ENCODE measurements at places on chromosomes 11 and 22.
A peak's percentile ranks its signal among the peaks of the same experiment; 100 is the strongest.

DNA sequence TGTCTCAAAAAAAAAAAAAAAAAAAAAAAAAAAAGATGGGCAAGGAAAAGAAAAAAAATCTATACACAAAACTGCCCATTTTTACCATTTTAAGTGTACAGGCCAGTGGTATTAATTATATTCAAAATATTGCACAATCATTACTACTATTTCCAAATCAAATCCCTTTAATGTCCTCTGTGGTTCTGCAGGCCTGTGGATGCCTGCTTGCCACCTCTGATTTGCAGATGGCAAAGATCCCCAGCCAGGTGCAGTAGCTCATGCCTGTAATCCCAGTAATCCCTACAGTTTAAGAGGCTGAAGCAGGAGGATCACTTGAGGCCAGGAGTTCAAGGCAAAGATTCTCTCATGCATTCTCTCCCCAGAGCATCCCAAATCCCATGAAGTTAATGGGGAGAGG lies 20.2 kb downstream of the RFPL1 start:
- DNase-seq = no peak

DNA sequence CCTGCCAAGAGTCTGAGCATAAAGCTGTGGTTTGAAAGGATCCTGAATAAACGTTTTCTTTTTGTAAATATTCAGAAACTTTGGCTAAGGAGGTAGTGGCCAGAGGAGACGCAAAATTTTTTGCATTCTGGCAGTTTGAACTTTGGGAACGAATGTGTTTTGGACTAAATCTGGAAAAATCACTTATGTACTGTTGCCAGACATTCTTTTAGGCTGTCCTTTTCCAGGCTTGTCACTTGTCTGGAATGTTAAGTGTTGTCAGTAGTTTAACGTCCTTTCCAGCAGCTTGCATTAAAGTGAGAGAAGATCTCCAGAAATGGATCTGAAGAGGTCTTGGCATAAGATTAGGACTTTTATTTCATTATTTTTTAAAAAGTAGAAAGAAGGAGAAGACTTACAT lies 18.5 kb downstream of the SPECC1L start:
- no peak for DNase-seq

- DNase-seq = no peak
Measured at GRCh38 chr11:27381238-27381666, 18.2 kb upstream of the CCDC34 start.

DNA sequence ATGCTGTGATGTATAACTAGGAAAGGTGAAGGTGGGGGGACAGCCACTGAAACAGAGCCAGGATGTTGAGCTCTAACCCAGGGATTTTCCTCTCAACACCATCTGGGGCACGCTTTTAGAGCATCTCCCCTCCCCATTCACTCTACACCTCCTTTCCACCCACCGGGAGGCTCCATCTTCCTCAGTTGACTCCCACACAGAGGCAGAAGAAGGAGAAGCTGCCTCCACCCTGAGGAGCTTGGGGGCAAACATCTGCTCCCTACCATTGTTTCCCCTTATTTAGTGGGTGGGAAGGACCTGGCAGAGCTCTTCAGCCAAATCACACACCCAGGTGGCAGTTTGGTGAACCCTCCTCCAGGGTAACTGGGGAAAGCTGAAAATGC lies 50.0 kb upstream of the ADA2 start:
- DNase-seq = no peak

GRCh38 chr11:68804786-68805185 lies 36.9 kb downstream of the CPT1A start:
- DNase-seq = no peak

GRCh38 chr11:100849009-100849900 lies 162.2 kb downstream of the ARHGAP42 start:
- no peak for DNase-seq

DNA sequence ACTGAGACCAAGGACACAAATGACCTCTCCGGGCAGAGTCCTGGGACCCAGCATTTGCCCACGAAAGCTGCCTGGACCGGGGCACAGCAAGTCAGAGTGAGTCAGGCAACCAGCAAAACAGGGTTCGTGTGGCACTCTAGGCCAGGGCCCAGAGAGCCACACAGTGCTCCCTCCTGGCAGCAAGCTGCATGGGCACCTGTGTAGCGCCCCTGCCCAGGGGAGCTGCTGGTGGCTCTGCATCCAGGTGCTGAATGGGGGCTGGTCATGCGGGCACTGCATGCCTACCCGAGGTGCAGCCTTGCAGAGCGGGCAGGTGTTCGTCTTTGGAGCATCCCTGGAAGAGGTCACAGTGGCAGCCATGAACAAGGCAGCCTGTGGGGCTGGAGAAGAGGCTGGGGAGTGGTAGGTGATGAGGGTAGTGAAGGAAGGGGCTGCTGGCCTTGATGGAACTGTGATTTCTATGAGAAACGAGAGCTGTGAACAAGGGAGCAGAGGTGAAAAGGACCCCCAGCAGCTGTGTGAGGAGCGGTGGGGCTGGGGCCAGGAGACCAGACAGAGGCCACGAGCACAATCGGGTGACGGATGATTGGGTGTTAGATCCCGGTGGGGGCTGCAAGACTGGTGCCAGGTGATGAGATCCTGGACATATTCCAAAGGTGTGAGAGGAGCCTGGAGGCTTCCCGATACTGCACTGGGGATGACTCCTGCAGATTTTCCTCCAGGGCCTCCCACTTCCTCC lies 63.3 kb downstream of the DGCR2 start:
- DNase-seq = no peak

DNA sequence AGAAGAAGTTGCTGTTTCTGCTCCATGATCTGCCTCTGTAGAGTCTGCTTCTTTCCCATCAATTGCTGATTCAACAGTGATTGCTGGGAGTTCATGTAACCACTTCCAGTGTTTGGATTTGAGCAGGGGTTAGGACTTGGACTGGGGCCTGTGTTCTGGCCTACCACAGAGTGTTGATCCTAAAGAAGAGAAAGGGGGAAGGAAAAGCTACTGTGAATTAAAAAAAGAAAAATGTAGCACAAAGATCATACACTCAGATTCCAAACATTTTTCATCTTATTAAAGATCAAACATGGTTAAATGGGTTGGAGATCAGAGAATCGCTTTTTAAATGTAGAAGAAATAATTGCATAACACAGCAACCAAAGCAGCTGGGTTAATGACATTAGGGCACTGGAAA lies 67.6 kb upstream of the MTMR2 start:
- DNase-seq = no peak

GRCh38 chr11:11984563-11984962 lies 23.9 kb downstream of the DKK3 start:
- DNase-seq = no peak

DNA sequence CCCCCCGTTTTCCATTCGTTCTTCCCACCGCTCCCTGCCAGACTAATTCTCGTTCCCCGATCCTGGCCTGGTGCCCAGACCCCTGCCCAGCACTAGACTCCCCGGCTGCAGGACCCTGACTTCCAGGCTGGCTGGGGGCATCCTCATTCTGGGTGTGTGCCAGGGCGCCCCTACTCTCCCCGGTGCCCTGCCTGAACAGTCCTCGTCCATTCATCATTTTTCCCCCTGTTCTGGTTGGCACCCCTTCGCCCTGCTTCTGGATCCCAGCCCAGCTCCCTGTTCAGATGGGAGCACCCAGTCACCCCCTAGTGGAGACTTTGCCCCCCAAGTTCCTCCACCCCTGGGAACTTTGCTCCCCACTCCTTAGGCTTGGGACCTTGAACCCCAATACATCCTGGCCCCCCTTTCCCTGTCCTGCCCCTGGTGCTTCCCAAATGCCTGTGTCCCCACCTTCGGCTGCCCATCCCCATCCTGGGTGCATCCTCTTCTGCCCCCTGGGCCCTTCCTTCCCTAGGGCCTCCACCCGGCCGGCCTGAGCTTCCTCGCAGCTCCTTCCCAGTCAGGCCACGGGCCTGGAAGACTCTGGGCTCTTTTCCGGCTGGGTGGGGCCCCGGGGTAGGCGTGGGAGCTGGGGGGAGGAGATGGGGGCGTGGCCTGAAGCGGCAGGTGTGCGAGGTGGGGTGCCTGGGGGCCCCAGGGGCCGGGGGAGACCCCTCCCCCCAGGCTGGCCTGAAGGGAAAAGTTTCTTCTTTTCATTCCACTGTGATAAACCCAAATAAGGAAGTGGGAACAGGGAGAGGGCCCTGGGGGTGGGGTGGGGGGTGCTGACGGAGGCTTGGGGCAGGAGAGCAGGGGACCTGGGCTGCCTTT lies 908 bp downstream of the PLCB3 start:
- DNase-seq = no peak

- no peak for DNase-seq
Measured at GRCh38 chr11:70491696-70492472, 93.6 kb downstream of the CTTN start.

- DNase-seq = peak; percentile 81
Measured at GRCh38 chr22:45105281-45105702, 58.4 kb upstream of the NUP50 start.

DNA sequence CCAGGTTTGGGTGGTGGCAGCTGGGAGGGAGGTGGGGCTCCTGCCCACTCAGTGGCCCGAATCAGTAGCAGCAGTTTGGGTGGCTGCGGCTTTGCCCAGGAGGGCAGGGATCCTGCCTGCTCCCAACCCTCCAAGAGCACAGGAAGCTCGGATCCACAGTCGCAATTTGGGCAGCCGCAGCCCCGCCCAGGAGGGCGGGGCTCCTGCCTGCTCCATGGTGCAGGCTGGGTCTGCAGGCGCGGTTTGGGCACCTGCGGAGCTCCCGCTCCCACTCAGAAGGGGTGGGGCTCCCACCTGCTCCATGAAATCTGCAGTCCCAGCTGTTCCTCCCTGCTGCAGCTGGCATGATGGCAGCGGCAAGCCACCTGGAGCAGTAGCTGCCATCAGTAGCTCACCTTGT lies 38.1 kb upstream of the CALCB start:
- peak; percentile 53 for DNase-seq

- DNase-seq = no peak
Measured at GRCh38 chr11:44968510-44968909, 17.8 kb upstream of the TP53I11 start.

DNA sequence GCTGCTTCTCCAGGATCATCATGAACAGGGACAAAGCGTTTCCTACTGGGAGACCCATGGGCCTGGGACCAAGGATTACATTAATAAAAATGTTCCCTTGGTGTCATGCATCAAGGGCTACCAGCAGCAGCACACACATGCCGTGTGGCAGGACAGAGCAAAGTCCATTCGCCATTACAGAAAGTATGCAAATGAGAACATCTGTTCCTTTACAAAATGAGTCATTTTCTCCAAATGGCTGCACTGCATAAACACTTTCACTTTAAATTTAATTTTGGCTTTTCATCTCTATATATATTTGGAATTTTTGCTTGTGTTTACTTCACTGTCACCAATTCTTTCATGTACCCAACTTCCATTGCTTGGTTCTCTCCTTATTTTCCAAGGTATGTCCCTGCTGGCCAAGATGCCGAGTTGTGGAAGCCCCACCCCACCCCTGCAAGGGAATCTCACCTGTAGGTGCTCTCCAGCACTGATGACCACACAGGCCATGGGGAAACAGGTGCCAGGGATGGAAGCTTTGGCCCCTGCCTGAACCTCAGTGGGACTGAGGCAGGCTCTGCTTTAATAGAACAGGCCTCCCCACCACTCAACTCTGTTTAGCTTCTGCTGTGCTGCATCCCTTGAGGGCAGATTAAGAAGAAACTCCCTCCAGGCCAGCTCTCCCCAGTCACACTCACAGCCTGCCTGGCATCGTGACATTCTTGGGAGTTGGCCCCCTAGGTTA lies 15.6 kb upstream of the GNAZ start:
- DNase-seq = no peak

DNA sequence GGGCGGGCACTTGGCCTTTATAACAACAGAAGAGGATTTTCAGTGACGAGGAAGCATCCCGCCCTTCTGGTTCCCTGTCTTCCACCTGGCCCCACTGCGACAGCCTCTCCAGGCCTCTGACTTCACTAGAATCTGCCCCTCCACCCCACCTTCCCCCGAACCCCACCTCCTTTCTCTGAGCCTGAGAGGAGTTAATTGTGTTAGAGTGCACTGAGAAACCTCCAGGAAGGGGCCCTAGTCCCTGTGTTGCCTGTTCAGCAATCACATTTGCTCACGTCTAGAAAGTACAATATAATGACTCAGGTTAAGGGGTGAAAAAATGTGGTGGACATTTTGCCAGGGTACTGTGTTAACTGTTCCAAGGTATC lies 38.8 kb downstream of the PTPRJ start:
- DNase-seq = no peak

DNA sequence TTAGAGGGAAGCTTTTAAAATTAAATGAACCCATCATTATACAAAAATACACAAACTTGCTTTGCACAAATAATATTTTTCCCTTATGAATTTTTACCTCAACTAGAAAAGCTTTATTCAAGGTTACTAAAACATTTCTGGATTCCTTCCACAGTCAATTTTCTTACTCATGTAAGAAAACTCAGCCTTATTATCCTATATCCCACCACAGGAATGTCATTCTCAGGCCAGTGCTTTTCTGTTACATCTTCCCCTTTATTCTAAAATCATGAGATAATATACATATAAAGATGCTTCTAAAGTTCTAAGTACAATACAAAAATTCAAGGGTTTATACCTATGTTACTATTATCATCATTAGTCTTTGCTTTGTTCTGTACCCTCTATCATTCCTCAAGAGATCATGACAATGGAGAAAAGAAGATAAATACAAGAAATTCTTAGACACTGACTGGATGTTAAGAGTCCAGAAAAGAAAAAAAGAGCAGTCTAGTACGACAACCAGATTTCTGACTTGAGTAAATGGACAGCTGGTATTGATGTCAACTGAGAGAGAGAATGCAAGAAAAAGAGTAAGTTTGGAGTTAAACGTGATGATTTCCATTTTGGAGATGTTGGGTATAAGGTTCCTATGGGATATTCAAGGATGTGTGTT lies 60.3 kb downstream of the MTMR2 start:
- no peak for DNase-seq

DNA sequence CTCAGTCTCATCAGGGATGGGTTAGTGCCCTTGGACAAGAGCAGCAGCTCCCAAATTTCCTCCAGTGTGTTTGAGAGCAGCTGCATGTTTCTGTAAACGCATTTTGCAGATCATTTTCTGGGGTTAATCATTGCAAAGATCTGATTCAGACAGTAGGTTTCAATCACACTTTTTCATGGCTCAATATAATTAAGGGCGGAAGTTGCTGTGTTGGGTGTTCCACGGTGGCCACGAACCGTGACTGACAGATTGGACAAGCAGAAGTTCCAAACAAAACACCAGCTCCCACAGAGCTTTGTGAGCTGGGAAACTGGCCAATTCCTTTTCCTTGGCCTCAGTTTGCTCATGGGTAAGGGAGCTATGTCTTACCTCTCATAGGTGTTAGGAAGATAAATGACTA lies 8.4 kb upstream of the RASSF10 start:
- DNase-seq = no peak

- DNase-seq = no peak
Measured at GRCh38 chr11:29996016-29996415, 20.8 kb downstream of the KCNA4 start.

GRCh38 chr11:65307298-65308229 lies 7.1 kb upstream of the CDC42EP2 start:
- DNase-seq = no peak

DNA sequence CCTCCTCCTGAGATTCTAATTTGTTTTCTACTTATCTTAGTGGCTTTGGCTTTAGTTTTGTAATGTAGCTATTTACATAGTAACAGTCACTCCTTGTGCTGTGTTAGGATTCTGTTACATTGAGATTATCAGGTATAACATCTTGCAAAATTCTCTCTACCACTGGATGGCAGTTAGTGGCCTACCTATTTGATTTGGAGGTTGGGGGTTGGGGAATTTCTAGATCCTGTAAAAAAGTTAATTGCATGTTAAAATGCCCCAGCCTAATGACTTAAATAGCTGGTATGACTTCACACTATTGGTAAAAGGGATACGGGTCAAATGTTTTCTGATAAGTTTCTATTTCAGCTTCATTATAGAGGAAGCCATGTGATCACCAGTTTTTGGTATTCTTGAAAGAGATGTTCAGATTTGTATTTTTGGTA lies 2.8 kb downstream of the GRK3 start:
- peak; percentile 12 for DNase-seq

GRCh38 chr11:129018991-129019390 lies 76.3 kb upstream of the TP53AIP1 start:
- DNase-seq = no peak

Data from NCI-H2029 (cell line).